ENCODE measurements at places on chromosomes 3 and 15. TPM values are rescaled to one million over a fixed set of nuclear protein-coding genes. Genes with fewer than 3 reads are reported as not detected.

The OR5K2 gene
- total RNA-seq = not detected

The DHFR2 gene
- 3.7 TPM for total RNA-seq

The CGNL1 gene
- total RNA-seq = 20.9 TPM

The CLDN1 gene
- total RNA-seq = 0.47 TPM

The PRR20G gene
- total RNA-seq = not detected

The PIK3CB gene
- 17.3 TPM for total RNA-seq

The BNC1 gene
- total RNA-seq = 17.0 TPM

The LMOD3 gene
- not detected for total RNA-seq

The PPP1R2 gene
- 104 TPM for total RNA-seq

The RHOV gene
- under 0.01 TPM for total RNA-seq

The RAB11A gene
- total RNA-seq = 145 TPM

Data from endothelial cell of coronary artery (primary cell).